Endothelial cell (in vitro differentiated cells): ENCODE measurements at places on chromosomes 5 and 9. TPM values are rescaled to one million over a fixed set of nuclear protein-coding genes. Genes with fewer than 3 reads are reported as not detected.

ORM2 gene
- not detected for total RNA-seq

- DNase-seq = no peak
These were observed 25.4 kb upstream of the ANXA6 start for GRCh38 chr5:151182976-151183375.

PCA3 gene
- 0.62 TPM for total RNA-seq

PDZD2 gene
- total RNA-seq = 71.1 TPM

DNA sequence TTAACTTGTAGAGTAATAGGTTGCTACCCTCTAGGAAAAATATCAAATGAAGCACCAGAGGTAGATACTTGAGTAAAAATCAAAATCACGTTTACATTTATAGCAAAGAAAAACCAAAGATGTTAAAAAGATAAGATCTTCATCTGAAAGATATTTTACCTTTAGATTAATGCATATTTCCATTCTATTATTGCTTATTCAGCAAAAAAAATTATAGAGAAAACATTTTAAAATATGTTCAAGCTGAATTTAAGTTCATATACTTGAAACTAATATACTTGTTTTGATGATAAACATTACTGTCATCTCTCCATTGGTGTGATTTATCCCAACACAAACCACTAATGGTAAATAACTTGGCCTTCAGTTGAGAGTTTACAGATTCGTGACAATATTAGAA, 422.3 kb downstream of the CAAP1 start:
- DNase-seq = no peak

GRCh38 chr9:13274886-13275641, 4.4 kb downstream of the MPDZ start:
- DNase-seq = no peak

PJA2 gene
- 78.2 TPM for total RNA-seq

FAM200C gene
- 3.2 TPM for total RNA-seq

GRCh38 chr5:176680226-176680563, 32.9 kb downstream of the TSPAN17 start:
- no peak for DNase-seq

DNA sequence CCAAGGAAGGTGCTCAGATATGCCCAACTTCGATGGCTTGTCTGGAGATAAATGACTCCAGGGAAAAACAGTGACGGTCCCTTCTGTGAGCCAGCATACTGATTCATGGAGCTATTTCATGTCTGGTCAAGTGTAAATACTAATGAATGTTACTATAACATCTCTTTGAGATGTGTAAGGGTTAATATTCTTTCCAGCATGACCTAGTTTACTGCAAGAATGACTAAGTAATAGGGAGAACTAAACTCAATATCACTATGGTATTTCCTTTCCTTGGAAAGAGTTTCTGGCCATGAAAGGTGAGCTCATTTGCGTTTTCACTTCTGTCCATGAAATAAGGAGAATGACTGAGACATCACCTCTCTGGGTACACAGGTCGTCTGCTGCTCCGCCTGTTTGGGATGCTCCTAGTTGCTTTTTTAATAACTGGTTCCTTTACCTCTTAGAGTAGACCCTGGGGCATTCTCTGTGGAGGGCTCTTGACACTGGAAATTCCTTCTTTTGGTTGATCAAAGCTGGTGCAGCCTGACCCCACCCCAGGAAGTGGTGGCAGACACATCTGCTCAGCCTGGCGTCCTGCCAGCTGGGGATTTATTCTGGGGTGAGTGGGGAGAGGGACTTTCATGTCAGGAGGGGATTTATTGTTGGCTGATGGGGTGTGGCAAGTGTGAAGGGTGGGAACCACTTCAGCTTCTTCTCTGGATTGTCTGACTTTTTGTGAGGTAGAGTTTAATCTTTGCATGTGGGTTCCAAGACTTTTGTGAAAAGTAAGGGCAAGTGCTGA, 250.0 kb upstream of the MPDZ start:
- DNase-seq = no peak

FCN2 gene
- total RNA-seq = not detected

DNA sequence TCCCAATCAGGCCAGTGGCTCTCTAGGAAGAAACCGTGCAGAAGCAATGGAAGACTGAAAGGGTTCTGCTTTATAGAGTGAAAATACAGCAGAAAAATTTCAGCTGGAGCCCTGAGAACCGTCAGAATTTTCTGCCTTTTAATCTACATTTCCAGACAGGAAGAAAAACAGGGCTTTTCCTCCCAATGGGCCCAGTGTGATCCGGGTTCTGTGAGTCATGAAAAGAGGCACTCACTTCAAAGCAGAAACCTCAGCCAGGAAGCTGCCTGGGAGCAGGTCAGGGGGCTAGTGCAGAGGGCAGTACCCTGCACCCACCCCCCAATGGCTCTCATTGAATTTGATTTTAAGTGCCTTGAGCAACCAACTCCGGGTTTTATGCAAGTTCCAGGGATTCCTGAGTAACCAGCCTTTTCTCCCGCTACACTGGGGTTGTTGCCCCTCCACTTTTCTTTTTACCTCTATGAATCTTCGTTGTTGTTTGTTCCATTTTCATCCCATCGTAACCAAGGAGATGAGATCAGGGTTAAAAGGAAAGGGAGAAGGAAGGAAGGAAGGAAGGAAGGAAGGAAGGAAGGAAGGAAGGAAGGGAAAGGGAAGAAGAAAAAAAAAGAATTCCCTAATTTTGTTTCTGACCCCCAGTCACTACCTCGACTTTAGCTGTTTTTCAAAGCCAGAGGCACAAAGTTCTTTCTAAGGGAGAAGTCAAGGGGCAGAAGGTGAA, 1.3 kb downstream of the BARHL1 start:
- DNase-seq = no peak

GRCh38 chr5:89128092-89128491, 245.1 kb upstream of the MEF2C start:
- no peak for DNase-seq

DNA sequence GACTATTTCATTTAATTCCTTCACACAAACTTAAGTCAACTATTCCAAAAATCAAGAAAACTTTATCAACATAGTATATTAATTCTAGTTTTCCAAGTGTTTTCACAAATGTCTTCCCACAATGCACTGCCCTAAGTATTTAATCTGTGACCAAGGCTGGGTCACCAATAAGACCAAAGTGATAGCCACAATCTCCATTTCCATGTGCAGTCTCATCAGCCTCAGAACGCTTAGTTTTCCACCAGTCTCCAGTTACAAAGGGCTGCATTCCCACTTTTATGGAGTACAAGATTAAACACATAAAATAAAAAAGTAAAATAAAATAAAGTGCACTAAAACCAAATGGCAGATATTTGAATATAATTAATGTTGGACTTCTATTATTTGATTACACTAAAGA, 371.6 kb upstream of the CCNH start:
- DNase-seq = no peak

- DNase-seq = peak; percentile 6
These were observed 742.8 kb downstream of the NR2F1-AS1 start for GRCh38 chr5:92838253-92838652.

C9 gene
- not detected for total RNA-seq

- no peak for DNase-seq
These were observed 99.0 kb upstream of the FBN2 start for GRCh38 chr5:128637031-128637430.

DNA sequence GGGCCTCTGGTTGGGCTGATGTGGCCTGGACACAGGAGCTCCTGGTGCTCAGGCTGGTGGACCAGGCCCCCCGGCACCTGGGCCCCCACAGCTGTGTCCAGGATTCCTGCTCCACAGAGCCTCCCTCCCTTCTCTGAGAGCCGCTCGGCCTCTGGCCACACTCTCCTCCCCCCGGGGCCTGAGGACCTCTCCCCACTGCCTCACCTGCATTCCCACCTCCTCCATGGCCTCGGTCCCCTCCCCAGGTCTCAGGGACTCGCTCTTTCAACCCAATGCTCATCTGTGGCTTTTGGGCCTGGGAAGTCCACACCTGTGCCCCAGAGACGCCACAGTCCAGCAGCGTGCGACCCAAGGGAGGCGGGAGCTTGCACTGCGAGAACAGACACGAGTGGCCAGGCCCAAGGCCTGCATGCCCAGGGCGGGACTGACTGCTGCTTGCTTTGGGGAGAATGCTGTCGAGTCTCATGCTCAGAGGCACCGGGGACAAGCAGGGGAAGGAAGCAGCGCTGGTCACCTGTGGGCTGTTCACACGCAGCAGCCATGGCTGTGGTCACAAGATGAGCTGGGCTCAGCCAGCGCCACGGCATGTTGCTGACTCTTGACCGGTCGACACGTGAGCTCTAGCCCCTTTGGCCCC, 14.6 kb downstream of the PAEP start:
- DNase-seq = no peak

- DNase-seq = no peak
These were observed 245.9 kb downstream of the SAXO1 start for GRCh38 chr9:18786911-18787650.

DNA sequence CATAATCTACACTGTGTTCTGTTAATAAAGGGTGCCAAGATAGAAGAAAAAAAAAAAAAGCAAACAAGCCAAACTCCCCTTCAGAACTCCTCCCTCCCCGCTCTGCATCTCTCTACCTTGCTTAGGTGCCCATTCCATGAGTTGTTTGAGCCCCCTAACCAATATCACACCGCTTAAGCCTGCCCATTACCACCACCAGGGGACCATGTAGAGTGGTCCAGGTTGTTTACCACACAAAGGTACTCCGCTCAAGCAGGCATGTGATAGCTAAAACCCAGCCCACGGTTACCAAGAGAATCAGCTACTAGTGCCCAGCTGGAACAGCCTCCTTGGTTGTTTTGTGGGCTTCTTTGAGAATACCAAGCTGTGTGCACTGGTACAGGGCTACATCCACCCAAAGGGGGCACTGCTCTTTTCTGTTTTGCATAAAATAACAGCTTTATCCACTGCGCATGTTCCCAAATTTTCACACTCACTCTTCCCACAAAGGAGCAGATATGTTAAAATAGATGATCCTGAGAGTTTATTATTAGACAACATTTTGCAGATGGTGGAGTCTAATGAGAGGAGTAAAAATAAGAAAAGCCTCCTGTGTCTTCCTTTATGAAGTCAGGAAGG, 304.1 kb downstream of the DEPDC1B start:
- DNase-seq = no peak

DNA sequence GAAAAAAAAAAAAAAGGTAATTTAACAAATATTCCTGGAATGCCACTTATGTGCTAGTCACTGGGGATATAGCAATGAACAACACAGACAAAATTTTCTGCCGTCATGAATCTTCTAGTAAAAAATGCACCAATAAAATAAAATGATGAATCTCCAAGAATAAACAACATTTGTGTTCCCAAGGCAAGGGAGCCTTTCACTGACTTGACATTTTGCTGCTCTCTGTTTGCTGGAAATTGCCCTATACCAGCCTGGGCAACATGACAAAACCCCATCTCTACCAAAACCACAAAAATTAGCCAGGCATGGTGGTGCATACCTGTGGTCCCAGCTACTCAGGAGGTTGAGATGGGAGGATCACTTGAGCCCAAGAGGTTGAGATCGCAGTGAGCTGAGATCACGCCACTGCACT, 64.5 kb upstream of the ERBIN start:
- DNase-seq = no peak

GRCh38 chr5:72006361-72006760, 100.9 kb upstream of the MAP1B start:
- DNase-seq = no peak

SOWAHA gene
- not detected for total RNA-seq

DNA sequence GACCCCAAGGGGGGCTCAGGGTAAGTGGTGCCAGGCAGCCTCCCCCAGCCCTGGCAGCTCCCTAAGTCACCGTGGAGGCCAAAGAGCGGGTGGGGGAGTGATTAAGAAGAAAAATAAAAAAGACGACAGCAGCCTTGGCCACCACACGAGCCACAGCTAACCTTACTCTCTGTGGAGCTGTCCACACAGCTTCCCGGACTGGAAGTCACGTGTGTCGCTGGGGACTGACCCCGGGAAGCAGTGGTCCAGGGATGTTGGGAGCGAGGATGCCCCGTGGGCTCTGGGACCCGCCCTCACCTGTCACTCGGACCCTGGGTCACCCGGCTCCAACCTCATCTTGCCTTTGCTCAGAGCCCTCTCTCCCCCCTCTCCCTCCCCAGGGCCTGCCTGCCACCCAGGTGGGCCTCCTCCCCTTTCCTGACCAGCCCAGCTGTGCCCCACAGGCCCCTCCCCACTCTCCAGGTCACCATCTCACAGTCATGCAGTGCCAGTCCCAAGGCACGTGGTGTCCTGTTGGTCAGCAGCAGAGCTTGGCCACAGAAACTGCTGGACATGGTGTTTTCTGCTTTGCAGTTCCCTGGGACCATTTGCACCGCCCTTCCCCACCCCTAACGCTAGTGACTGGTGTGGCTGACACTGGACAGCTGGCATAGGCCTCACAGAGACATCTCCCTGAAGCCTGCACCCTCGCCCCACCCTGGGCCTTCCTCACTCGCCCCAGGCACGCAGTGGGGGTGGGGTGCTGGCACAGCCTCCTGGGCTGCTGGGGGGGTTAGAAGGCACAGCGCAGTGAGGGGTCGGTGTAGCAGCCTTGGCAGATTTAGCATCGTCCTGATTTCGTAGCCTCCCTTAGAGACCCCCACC, 9.8 kb upstream of the EXOC3 start:
- no peak for DNase-seq

DNAH5 gene
- total RNA-seq = 0.80 TPM

- peak; percentile 60 for DNase-seq
These were observed 757 bp downstream of the CDC26 start for GRCh38 chr9:113274474-113275156.

DNA sequence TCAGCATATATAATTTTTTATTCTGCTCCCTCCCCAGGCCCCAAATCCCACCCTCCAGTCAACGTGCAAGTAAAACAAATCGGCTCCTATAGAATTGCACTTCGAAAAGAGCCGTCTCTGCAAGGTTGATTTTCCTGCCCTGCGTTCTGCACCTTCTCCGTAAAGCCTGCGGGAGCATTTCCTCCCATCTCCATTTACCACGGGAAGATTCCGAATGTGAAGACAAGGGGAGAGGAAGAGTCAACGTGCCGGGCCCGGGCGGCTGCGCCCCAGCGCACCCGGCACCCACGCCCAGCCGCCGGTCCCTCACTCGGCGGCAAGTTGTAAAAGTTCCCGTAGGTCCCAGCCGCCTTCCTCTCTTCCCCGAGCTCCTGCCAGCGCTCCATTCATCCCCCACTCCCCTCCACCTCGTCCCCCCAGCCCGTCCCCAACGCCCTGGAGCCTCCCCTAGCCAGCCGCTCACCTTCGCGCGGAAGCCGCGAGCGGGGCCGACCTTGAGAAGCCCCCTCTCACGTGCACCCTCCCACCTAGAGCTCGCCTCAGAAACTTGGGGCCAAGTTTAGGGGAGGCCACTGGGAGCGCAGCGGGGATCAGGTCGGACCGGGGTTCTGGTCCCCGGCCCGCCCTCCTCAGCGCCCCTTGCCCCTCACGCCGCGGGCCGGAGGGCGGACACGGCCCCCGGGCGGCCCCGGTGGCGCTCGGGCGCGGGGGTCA, 431 bp downstream of the BNC2 start:
- DNase-seq = no peak

- no peak for DNase-seq
These were observed 44.4 kb downstream of the HMGCR start for GRCh38 chr5:75381456-75381855.
